ENCODE measurements at places on chromosomes 5 and 9.

DNA sequence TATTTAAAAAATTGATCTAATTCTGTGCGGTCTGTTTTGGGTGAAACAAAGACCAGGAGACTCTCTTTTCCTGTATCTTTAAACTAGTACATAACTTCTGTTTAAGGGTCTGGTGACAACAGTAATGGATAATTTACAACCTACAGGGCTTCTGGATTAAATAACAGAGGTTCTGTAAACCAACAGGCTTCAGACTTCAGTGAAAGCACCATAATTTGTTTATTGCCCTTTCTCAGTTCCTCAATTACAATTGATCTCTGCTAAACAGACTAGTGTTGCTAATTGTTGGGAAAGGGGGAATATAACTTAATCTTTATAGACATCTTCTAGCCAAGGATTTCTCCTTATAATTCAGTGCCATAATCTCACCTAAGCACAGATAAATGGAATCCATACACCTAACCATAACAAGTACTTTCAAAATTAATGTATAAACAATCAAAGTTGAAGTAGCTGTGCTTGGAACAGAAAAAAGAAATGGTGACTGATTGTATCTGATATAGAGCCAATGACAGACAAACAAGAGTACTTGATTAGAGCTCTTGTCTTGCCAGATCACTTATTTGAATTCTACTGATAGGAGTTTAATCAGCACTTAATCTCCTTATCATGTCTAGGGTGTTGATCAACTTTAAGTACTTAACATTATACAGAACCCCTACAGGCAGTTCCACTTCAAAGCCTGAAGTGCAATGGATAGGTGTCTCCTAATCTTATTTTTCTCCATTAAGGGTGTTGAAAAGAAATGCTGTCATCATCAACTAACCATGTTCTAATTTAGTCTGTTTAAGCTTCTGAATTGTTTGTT is 536.0 kb downstream of the NR2F1-AS1 start:
- no peak for DNase-seq

DNA sequence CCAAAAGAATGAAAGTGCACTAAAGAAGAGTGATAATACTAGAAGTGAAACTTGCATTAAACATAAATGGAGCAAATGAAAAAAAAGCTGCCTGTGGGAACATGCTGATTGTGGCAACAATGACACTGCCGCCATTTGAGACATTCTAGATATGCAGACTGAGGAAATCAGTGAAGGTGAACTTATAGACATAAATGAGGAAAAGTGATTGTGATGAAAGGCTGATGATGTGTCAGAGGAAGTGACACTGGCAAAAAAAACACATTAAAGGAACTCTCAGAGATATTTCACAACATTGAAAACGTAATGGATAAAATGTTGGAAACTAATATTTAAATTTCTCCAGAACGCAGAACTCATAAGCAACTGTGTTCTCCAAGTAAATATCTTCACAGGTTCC is 1.2 kb downstream of the ERCC8 start:
- DNase-seq, result no peak

GRCh38 chr9:4936823-4937222 is 48.2 kb upstream of the JAK2 start:
- DNase-seq, result no peak

DNA sequence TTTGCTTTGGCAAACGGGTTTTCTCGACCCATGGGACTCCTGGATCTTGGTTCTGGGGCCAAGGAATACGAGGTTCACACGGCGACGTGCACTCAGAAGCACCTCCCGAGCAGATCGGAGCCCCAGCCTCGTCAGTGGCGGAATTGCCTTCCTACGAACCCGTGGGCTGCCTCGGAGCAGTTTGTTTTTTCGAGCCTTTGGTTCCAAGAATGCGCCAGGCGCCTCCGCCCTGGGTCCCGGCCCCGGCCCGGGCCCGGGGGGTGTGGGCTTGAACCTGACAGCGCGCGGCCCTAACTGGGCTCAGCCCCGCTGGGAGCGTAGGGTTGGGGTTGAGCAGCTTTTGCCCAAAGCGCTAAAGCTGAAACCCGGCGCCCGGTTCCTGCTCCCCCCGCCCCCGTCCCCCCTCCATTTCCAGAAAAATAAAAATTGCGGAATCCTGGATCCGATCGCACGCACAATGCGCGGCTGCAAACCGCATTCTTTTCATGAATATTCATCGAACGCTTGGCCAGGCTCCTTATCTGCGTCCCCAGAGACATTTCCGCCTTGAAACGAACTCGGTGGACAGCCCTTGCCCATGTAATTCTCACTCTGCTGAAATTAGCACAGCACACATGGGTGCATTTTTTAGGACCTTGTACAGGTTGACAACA is 1.0 kb downstream of the BASP1 start:
- DNase-seq, result no peak

DNA sequence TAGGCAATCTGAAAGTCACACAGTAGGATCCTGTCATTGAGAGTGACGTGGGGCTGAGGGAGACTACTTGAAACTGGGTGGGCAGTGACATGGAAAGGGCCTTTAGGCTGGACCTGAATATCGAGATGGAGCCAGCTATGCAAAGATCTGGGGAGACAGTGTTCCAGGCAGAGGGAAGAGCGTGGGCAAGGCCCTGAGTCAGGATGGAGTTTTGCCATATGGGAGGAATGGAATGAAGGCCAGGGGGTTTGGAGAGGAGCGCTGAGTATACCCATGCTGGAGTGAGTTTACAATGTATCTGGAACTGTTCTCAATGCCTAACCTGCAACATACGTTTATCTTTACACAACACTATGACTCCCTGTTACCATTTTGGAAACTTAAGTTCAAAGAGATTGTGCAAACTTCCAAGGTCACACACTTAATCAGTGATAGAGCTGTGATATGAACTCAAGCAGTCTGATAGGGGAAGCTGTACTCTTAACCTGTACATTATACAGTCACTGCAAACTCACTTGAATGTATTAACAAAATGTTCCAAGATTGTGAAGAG is 33.5 kb downstream of the INSYN2B start:
- DNase-seq, result no peak

DNA sequence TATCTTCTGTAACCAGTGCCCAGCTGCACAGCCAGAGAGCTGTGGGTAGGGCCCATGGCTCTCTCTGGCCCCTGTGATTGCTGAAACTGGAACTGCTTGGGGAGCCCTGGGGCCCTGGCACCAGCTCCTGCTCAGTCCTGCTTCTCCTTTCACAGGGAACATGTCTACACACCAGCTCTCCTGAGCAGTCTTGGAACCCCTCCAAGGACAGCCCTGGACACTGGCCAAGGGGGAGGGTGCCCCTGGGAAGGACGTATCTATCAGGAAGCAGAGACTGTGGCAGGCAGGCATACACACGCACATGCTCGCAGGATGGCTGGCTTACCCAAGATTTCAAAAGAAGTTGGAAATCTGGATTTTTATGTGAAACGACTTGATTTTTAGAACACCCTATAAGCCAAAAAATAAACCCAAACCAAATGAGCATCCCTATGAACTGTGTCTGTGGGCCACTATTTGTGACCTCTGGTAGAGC is 8.8 kb upstream of the TRAF1 start:
- no peak for DNase-seq

GRCh38 chr5:1279443-1280151 is 15.3 kb downstream of the TERT start:
- DNase-seq, result no peak

DNA sequence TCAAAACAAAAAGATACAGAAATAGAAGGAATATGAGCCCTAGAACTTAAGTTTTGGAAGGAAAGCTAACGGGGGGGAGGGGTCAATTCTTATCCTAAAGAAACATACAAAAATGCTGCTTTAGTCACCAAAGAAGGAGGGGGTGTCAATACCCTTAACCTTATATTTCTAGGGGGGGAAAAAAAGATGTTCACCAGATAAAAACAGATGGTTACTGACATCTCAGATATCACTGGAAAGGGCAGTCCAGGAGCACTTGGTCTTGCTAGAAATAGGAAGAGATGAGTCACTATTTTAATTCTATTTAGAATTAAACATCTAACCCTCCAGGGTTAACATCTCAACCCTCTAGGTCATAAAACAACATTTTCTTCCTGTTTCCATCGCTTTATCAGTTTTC is 1.7 kb downstream of the DIAPH1 start:
- no peak for DNase-seq

DNA sequence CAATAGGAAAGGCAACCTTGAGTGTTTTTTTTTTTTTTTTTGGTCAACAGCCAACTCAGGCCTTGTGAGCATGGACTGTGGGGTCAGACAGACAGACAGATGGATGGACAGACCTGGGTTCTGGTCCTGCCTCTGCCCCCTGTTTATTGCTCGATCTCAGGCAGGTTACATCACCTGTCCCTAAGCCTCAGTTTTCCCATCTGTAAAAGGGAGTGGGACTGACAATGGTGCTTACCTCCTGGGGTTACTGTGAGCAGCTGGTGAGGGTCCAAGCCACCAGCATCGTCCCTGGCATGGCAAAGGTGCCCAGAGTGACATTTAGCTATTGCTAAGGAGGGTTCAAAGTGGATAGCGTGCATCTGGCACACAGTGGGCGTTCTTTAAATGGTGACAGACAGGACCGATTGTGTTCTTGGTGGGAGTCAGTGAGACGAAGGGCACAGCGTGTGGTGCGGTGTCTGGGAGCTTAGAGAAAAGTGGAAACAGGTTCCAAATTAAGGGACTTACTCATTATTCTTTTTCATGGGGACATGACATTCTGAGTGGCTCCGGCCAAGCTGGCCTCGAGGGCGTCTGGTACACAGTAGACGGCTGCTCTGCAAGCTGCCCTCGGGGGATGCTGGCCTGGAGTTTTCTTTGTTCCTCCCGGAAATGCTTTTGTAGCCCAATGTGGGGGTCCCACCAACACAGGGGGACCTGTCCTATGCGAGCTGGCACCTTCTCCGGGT is 72.1 kb downstream of the COL27A1 start:
- DNase-seq, result no peak

DNA sequence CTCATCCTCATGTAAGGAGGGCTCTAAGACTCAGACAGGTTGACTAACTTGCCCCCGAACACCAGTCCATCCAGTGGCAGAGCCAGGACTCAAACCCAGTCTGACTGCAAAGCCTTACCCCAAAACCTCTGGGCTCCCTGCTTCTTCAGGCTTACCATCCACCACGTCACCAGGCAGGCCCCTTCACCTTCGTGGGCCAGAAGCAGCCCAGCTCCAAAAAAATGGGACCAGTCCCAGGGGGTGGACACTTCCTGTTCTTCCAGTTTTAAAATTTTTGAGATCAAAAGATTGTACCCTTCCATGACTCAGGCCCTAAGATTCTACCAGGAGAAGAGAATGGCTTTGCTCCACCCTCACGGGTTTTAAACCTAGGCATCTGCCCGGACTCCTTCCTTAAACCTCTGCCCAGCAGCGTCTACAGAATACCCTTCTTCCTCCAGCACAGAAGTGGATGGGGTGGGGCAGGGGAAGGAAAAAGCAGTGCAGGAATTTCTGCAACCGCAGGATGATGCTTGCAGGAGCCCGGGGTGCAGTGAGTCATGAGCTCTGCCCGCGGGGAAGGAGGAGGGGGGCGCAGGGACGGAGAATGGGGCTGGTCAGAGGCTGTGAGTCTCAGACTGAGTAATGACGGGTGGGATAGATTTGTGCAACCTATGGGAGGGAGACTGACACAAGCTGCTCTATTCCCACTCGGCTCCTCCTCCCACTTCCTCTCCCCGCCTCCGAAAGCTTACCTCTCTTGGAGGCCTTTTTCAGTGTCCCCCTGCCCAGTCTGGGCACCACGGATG is 50.4 kb upstream of the STXBP1 start:
- no peak for DNase-seq

- no peak for DNase-seq
These were observed 23.8 kb downstream of the C5orf58 start for GRCh38 chr5:170256571-170256970.

- no peak for DNase-seq
These were observed 130.2 kb upstream of the ELL2 start for GRCh38 chr5:96091874-96092273.

GRCh38 chr5:149757956-149758355 is 27.8 kb downstream of the PPARGC1B start:
- no peak for DNase-seq

DNA sequence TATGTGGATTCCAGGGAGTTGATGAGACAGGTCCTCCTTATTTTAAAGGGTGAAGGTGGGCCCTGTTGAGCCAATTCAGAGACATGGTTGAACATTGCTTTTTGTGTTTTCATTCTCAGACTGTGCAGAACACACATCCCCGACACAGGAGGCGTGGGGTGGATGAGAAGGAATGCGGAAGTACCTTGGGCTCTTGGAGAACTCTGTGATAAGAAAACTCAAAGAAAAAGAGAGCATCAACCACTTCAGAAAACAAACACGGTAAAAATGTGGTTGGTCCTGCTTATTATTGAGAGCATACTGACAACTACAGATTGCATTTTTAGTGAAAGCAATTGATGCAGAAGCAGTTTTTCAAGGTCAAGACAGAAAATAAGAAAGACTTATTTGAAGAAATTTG is 659.8 kb downstream of the IRX1 start:
- no peak for DNase-seq

- DNase-seq, result no peak
These were observed 14.3 kb downstream of the GRIA1 start for GRCh38 chr5:153504726-153505125.

DNA sequence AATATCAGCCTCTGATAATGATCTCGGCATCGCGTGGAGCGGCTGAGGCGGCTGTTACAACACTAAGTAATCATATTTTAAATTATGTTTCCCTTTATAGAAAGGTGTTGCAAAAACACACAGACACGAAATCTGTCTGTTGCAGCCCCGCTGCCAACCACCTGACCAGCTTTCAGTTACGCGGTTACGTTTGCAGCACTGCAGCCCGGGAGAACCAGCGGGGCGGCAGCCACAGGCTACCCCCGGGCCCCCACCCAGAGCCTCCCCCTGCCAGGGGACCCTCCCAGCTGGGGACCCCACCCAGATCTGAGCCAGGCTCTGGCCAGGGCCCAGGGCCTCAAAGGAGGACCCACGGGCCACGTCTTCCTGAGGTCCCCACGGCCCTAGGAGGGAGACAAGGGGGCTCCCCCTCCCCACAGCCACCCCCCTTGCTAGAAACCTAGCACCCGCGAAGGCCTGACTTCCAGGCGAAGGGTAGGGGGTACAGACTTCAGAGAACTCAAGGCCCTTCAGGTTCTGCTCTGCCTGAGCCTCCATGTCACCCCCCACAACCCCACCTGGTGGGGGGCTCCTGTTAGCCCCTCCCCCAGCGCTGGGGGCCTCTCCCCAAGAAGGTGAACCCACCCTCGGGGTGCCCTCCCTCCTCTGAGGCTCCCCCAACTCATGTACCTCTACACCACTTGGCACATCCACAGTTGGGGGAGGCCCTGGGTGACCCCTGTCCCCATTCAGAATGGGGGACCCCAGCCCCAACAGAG is 6.0 kb downstream of the NACC2 start:
- no peak for DNase-seq

GRCh38 chr9:129290606-129291005 is 112.5 kb upstream of the IER5L start:
- no peak for DNase-seq

DNA sequence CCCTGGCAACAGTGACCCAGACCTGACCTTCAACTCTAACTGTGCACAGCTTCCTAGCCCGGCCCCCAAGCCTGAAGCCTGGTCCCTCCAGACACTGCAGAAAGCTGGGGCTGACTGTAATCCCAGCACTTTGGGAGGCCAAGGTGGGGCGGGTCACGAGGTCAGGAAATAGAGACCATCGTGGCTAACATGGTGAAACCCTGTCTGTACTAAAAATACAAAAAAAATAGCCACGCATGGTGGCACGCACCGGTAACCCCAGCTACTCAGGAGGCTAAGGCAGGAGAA is 35.9 kb downstream of the ADAMTS2 start:
- DNase-seq, result no peak

GRCh38 chr9:24398466-24398865 is 147.2 kb downstream of the IZUMO3 start:
- no peak for DNase-seq

All from stimulated activated CD4-positive, alpha-beta T cell treated with anti-CD3 and anti-CD28 coated beads, TNF-alpha, amount 100 ng/mL, for 4 hours (primary cell).